Cortex of kidney (tissue), 1 donor: ENCODE measurements at places on chromosomes 11 and 22.

DNA sequence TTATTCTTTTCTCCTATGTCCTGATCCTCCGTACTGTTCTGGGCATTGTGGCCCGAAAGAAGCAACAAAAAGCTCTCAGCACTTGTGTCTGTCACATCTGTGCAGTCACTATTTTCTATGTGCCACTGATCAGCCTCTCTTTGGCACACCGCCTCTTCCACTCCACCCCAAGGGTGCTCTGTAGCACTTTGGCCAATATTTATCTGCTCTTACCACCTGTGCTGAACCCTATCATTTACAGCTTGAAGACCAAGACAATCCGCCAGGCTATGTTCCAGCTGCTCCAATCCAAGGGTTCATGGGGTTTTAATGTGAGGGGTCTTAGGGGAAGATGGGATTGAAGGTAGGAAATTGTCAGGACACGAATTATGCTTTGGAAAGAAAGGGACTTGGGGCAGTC is 843 bp downstream of the OR51T1 start:
- no peak for DNase-seq

DNA sequence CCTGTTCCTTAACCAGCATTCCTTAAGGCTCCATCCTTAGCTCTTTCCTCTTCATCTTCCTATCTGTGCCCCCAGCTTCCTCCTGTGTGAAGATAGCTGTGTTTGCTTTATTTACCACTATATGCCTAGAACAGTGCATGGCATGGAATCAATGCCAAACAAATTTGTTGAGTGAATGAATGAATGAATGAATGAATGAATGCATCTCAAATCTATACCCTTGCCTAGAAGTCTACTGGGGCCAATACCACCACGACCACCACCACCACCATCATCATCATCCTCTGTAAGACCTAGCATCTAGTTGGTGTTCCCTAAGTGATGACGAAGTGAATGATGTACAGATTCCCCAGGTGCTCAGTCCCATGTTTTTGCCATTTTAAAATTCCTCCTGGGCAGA is 819 bp upstream of the OTOG start:
- no peak for DNase-seq

DNA sequence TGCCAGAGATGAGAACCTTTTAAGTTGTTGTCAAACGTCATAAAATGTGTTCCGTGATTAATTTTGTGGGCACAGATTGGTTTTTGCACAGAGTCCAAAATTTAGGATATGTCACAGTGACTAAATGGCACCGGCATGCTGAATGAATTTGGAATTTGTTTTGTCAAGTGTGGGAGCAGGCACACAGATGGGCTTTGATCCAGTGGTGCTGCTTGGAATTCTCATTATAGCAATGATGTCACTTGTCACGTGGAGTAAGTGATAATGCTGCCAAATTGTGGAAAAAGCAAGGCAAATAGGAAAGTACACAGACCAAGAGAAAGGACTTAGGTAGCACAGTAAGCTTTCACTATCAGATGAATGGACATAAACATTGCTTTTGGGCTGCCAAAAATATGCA is 8.0 kb upstream of the LIN7C start:
- DNase-seq, result no peak

DNA sequence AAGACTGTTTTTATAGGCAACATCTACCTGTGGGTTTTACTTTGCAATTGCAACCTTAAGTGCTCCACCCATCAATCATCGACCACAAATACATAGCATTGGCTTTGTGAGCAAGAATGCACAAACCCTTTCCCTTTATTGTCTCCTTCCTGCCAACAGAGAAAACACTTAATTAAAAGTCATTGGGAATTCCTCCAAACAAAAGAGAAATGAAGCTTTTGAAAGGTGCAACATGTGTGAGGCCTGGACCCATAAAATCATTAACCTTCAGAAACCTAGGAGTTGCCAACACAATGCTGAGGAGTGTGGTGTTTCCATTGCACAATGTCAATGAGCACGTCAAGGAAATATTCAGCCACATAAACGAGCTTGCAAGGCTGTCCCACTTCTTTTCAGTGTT is 223.2 kb downstream of the BLID start:
- no peak for DNase-seq

GRCh38 chr11:45321669-45322068 is 35.5 kb upstream of the SYT13 start:
- no peak for DNase-seq

- no peak for DNase-seq
Observed at GRCh38 chr22:21564411-21564810, 3.1 kb upstream of the UBE2L3 start.

- no peak for DNase-seq
Observed at GRCh38 chr11:11366793-11367192, 13.7 kb upstream of the CSNK2A3 start.
